A549 treated with CpdA at 1 μM for 4 hours (cell line): ENCODE measurements at places on chromosomes 2 and 18. TPM values are rescaled to one million over a fixed set of nuclear protein-coding genes. Genes with fewer than 3 reads are reported as not detected.

The SOCS6 gene
- total RNA-seq: 27.8 to 32.4 TPM (median 31.2 TPM) in 5 replicates

The CD207 gene
- total RNA-seq: not detected in 5 replicates

The FANCL gene
- 24.7 to 31.2 TPM (median 26.1 TPM) in 5 replicates for total RNA-seq

The STPG4 gene
- 0.12 TPM in 1 of 5 replicates, not detected in the others for total RNA-seq
